ENCODE measurements at places on chromosomes 5 and 9.

DNA sequence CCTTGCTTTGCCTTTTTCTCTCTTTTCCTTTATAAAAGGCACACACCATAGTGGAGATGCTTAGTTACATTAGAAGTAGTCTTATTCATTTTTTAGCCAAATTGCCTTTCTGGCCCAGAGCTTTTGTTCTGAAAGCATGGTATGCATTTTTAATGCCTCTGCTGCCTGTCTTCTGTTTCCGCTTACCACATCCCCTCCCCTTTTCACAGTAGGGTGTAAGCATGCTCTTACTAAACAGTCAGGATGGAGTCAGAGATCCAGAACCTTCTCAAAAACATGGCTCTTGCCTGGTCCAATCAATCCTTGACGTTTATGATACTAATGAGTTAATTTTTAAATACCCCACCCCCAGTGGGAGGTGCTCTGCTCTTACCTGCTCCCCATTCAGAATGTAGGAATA, 22.5 kb downstream of the PPP3R2 start:
- H3K27me3 ChIP-seq = peaks cover 2% of the 10 kb centered on the region
- H3K27ac ChIP-seq = no peak overlapping the region
- H3K4me3 ChIP-seq = no peak overlapping the region
- peaks cover 8% of the 10 kb centered on the region for H3K36me3 ChIP-seq
- DNase-seq = no peak
- peaks cover 9% of the 10 kb centered on the region for H3K4me1 ChIP-seq

- DNase-seq = no peak
- peak overlapping the region; percentile 51 for H3K27ac ChIP-seq
Observed at GRCh38 chr9:134484479-134484878, 157.1 kb upstream of the COL5A1 start.

DNA sequence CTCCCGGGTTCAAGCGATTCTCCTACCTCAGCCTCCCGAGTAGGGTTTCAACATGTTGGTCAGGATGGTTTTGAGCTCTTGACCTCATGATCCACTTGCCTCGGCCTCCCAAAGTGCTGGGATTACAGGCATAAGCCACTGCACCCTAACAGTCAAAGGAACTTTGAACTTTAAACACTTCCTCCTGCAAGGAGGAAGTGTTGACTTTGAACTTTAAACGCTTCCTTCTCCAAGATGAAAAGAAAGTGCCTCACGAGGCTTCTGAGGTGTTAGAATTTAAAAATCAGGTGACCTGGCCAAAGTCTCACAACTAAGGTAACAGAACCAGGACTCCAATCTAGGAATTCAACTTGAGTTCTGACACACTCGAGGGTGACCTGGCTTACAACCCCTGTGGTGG, 150.9 kb downstream of the BRINP1 start:
- H3K4me1 ChIP-seq = peaks cover 35% of the 10 kb centered on the region
- H3K27me3 ChIP-seq = peaks cover 10% of the 10 kb centered on the region
- H3K27ac ChIP-seq = no peak overlapping the region
- DNase-seq = no peak
- peaks cover 10% of the 10 kb centered on the region for H3K36me3 ChIP-seq

- H3K4me1 ChIP-seq = peaks cover 42% of the 10 kb centered on the region
- no peak overlapping the region for H3K27ac ChIP-seq
- H3K27me3 ChIP-seq = no peaks in the 10 kb centered on the region
- DNase-seq = no peak
- no peak overlapping the region for H3K4me3 ChIP-seq
Observed at GRCh38 chr9:93209576-93210323, 25.8 kb downstream of the WNK2 start.

GRCh38 chr9:92639124-92639523, 30.8 kb downstream of the IPPK start:
- DNase-seq = no peak
- no peaks in the 10 kb centered on the region for H3K27me3 ChIP-seq
- no peak overlapping the region for H3K4me3 ChIP-seq
- H3K27ac ChIP-seq = no peak overlapping the region
- H3K36me3 ChIP-seq = peaks cover 18% of the 10 kb centered on the region

- no peak for DNase-seq
- peaks cover 15% of the 10 kb centered on the region for H3K27me3 ChIP-seq
- H3K27ac ChIP-seq = no peak overlapping the region
- H3K36me3 ChIP-seq = no peaks in the 10 kb centered on the region
- H3K4me1 ChIP-seq = no peaks in the 10 kb centered on the region
Observed at GRCh38 chr9:122779181-122779580, 9.6 kb upstream of the OR5C1 start.

GRCh38 chr9:4366591-4367330, 66.9 kb upstream of the GLIS3 start:
- H3K27ac ChIP-seq = no peak overlapping the region
- H3K4me1 ChIP-seq = peaks cover 4% of the 10 kb centered on the region
- H3K27me3 ChIP-seq = no peaks in the 10 kb centered on the region
- no peak overlapping the region for H3K4me3 ChIP-seq
- H3K36me3 ChIP-seq = no peaks in the 10 kb centered on the region
- peak; percentile 26 for DNase-seq

DNA sequence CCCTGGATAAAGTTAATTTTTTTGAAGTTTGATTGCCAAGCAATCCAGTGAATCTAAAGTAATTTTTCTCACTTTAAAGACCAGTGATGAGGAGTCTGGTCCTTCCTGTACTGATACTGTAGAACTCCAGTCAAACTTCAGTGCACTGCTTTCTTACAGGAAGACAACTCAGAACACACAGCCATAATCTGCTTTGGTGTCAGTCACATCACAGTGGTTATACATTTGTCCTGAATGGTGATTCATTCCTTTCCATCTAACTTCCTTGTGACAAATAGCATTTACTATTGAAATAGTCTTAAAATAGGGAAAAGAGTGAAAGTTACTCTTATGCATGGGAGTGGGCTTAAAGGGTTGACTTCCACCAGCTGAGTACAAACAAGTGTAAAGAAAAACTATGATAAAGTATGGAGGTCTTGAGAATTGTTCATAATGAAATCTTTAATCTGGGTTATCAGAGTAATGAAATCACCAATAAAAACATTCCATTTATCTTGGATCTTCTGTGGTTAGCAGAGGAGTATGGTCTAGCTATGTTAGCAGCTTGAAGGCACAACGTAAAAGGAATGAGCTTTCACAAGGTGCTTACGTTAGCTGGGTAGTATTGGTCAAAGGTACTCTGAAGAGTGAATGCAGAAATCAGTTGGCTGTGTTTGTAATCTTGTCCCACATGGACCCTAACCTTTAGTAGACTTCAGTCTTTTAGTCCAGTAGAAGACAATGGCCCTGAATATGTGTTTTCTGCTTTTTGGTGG, 41.5 kb downstream of the DCP2 start:
- H3K27ac ChIP-seq = peak overlapping the region; percentile 16
- H3K27me3 ChIP-seq = no peaks in the 10 kb centered on the region
- H3K4me3 ChIP-seq = no peak overlapping the region

DNA sequence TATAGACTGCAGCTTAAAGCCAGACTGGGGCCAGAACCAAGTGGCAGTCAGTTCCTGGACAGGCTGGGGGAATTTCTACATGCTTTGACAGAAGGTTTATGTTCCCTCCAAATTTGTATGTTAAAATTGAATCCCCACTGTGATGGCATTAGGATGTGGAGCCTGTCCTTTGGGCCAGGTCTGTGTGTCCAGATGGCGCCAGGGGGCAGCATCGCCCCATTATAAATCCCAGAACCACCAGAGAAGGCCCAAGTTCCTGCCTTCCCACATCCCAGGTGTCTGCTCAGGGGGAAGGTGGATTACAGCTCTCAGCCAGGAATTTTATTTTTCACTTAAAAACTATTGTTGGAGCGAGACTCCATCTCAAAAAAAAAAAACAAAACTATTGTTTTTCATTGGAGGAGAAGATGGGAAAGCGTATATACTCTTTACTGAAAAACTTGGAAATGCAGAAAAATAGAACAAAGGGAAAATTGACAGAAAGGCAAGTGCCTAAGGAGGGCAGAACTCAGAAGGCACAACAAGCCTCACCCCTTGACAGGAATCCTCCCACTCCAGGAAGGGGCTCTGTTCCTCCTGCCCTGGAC, 5.0 kb downstream of the IL3 start:
- DNase-seq = peak; percentile 65
- H3K27me3 ChIP-seq = peaks cover 11% of the 10 kb centered on the region
- peaks cover 4% of the 10 kb centered on the region for H3K4me1 ChIP-seq
- no peaks in the 10 kb centered on the region for H3K36me3 ChIP-seq

DNA sequence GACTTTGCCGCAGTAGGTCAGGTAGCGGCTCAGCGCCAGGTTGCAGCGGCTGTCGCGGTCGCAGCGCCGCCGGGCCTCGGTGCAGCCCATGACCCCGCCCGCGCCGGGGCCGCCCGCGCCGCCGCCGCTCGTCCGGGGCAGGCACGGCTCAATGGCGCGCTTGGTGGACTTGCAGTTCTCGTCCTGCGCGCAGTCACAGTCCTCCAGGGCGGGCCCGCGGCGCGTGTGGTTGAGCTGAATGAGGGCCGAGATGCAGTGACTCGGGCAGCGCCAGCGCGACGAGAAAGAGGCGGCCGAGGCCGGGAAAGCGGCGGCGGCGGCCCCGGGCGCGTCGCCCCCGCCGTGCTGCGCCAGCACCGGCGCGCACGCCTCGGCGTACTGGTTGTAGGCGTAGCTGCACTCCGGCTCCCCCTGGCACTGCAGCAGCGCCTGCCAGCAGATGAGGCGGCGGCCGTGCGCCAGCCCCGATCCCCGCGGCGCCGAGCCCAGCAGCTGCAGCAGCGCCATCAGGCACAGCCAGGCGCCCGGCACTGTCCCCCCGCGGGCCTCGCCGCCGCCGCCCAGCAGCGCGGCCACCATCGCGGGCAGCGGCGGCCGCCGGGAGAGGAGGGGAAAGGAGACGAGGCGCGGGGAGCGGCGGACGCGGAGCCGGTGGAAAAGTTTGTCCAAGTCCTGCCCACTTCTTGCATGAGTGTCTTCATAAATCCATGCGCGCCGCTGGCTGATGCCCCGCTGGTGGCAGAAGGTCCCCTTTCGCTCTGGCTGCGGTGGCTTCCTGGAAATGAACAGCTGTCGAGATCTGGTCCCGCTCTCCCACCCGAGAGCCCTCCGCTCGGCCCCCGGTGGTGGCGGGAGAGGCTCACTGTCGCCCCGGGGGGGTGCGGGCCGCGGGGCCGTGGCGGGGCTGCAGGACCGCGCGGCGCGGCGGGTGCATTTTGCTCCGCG, 833 bp downstream of the GAS1 start:
- peak overlapping the region; percentile 93 for H3K27ac ChIP-seq
- DNase-seq = peak; percentile 60
- peak overlapping the region; percentile 87 for H3K4me3 ChIP-seq
- H3K36me3 ChIP-seq = peaks cover 29% of the 10 kb centered on the region
- H3K27me3 ChIP-seq = no peaks in the 10 kb centered on the region

GRCh38 chr5:72459089-72459661, 48.0 kb downstream of the ZNF366 start:
- H3K27ac ChIP-seq = peak overlapping the region; percentile 98
- H3K36me3 ChIP-seq = no peaks in the 10 kb centered on the region
- no peak for DNase-seq
- no peak overlapping the region for H3K4me3 ChIP-seq
- H3K27me3 ChIP-seq = no peaks in the 10 kb centered on the region

DNA sequence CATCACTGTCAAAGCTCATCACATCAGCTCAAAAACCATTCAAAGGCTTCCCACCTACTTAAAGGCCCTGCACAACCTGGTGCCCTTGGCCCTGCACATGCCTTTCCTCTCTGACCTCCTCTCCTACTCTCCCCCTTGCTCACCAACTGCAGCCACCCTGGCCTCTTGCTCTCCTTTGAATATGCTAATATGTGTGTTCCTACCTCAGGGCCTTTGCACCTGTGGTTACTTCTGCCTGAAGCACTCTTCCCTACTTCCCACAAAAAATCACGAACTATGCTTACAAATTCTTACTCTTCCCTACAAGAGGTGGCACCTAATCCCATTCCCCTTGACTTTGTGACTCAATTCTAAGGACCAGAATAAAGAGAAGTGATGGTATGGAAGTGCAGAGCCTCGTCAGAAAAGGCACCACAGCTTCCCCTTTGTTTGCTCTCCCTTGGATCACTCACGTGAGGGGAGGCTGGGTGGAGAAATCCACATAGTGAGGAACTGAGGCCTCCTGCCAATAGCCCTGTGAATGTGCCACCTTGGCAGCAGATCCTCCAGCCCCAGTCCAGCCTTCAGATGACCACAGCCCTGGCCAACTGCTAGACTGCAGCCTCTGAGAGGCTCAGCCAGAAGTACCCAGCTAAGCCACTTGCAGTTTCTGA, 3.2 kb upstream of the TMEM171 start:
- DNase-seq = no peak
- peaks cover 55% of the 10 kb centered on the region for H3K4me1 ChIP-seq
- peaks cover 80% of the 10 kb centered on the region for H3K27me3 ChIP-seq
- H3K27ac ChIP-seq = no peak overlapping the region
- no peaks in the 10 kb centered on the region for H3K36me3 ChIP-seq
